ENCODE measurements at places on chromosomes 7 and 10. TPM values are rescaled to one million over a fixed set of nuclear protein-coding genes. Genes with fewer than 3 reads are reported as not detected.

Gene SYNPO2L
- polyA plus RNA-seq, result 0.16 TPM

Gene C10orf53
- not detected for polyA plus RNA-seq

Gene CYP2C8
- 1.2 TPM for polyA plus RNA-seq

DNA sequence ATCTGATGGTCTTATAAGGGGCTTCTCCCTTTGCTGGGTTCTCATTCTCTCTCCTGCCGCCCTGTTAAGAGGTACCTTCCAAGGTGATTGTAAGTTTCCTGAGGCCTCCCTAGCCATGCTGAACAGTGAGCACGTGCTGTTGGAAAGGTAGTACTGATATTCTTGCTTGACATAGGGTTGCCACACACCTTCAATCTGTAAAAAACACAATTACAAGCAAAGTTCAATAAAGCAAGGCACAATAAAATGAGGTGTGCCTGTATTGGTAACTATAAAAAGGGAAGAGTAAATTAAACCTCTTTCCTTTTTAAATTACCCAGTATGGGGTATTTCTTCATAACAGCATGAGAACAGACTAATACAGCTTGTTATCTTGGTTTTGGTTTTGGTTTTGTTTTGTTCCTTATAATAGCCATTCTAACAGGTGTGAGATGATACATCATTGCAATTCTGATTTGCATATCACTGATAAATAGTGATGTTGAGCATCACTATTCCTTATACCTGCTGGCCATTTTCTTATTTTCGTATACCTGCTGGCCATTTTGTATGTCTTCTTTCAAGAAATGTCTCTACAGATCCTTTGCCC, 164.9 kb upstream of the TRIM24 start:
- H3K27me3 ChIP-seq, result no peaks in the 10 kb centered on the region
- H3K36me3 ChIP-seq, result no peaks in the 10 kb centered on the region
- H3K4me3 ChIP-seq, result no peak overlapping the region
- DNase-seq, result no peak
- H3K27ac ChIP-seq, result no peak overlapping the region

DNA sequence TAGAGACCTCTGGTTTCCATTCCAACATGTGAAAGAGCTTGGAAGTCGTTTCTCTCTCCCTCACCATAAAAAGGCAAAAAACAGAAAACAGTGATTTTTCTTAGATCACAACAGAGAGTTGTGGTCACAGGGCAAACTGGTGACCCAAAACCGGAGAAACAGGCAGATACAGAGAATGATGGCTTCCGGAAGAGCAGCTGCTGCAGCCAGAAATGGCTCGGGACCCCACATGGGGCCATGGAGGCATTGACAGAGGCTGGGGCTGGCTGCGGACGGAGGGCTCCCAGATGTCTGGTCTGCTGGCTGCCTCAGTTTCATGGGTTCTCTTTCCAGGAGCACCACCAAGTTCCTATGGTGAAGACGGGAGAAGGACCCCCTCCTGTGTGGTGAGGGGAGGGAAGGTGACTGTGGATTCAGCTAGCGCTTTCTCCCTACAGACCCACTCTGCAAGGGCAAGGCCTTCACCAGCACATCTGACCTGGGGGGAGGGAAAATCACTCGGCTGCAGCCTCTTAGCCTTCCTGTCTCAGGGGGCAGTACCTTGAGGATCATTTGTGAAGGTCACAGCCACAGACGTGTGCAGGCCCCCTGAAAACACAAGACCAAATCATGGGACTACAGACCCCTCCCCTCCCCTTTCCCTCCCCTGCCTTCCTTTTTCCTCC, 81.4 kb downstream of the WDR37 start:
- H3K36me3 ChIP-seq, result no peaks in the 10 kb centered on the region
- no peak overlapping the region for H3K27ac ChIP-seq
- DNase-seq, result no peak

GRCh38 chr7:158320328-158320727, 267.3 kb downstream of the PTPRN2 start:
- H3K4me1 ChIP-seq, result no peaks in the 10 kb centered on the region
- H3K27me3 ChIP-seq, result no peaks in the 10 kb centered on the region
- no peak for DNase-seq
- H3K36me3 ChIP-seq, result no peaks in the 10 kb centered on the region
- no peak overlapping the region for H3K4me3 ChIP-seq
- no peak overlapping the region for H3K27ac ChIP-seq

Gene ZNF503
- polyA plus RNA-seq, result 0.21 TPM

DNA sequence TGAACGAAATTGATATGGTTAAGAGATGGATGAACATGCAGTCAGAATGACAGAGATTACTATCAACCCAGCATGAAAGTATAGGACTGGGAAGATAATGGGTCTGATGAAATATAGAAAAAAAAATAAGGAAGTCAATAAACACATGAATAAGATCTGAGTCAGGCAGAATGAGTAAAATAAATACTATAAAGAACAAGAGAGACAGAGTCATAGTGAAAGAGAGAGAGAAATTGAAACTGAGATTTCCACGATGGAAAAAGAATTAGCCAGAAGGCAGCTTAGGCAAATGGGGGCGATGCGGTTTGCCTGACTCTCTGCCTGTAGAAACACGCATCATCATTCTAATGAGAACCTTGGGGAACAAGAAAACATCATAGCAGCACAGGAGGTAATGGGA, 26.6 kb downstream of the SEMA3D start:
- H3K4me1 ChIP-seq, result no peaks in the 10 kb centered on the region
- H3K27ac ChIP-seq, result no peak overlapping the region
- H3K4me3 ChIP-seq, result no peak overlapping the region
- DNase-seq, result no peak
- H3K36me3 ChIP-seq, result no peaks in the 10 kb centered on the region

- no peak overlapping the region for H3K27ac ChIP-seq
- no peak overlapping the region for H3K4me3 ChIP-seq
- H3K27me3 ChIP-seq, result no peaks in the 10 kb centered on the region
- DNase-seq, result peak; percentile 18
- H3K36me3 ChIP-seq, result no peaks in the 10 kb centered on the region
Observed at GRCh38 chr10:106078895-106079576, 1085.5 kb downstream of the SORCS1 start.

Gene GPRIN2
- polyA plus RNA-seq, result 2.9 TPM

DNA sequence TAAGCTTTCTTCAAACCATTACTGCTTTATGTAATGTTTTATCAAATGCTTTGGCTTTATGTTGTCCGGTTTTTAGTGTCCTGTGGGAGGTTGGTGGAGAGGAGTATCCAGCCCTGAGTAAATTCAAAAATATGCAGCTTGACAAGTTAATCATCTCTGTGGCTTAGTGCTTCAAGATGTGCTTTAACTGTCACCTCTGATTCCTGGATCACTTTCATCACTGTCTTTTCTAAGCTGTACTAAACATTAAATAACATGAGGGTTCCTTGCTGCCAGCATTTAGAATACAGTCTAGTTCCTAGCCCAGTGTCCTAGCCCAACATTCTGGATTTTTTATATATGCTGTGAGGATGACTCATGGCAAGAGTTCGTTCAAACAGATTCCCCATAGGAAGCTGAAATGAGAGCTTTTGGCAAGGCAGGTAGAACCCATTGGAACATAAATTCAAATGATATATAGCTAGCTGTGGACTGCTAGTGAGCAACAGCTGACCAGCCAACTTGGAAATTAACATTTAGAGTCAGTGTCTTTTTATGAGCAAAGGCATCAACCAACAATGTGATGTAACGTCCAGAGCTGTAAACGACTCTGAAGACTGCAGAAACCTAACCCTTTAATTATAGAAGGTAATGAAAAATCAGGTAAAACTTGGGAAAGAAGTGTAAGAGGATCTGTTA, 80.6 kb upstream of the OIT3 start:
- no peaks in the 10 kb centered on the region for H3K27me3 ChIP-seq
- H3K27ac ChIP-seq, result no peak overlapping the region
- no peak overlapping the region for H3K4me3 ChIP-seq
- DNase-seq, result no peak
- peaks cover 15% of the 10 kb centered on the region for H3K4me1 ChIP-seq

Gene FHIP2A
- 6.7 TPM for polyA plus RNA-seq

GRCh38 chr7:98211676-98212531, 665 bp downstream of the BHLHA15 start:
- no peaks in the 10 kb centered on the region for H3K36me3 ChIP-seq
- peak overlapping the region; percentile 50 for H3K4me3 ChIP-seq
- H3K27ac ChIP-seq, result no peak overlapping the region
- H3K27me3 ChIP-seq, result no peaks in the 10 kb centered on the region
- peak; percentile 38 for DNase-seq
- H3K4me1 ChIP-seq, result no peaks in the 10 kb centered on the region

GRCh38 chr7:25549271-25549921, 321.1 kb upstream of the NPVF start:
- peak; percentile 7 for DNase-seq
- no peak overlapping the region for H3K27ac ChIP-seq
- peaks cover 8% of the 10 kb centered on the region for H3K4me1 ChIP-seq
- H3K4me3 ChIP-seq, result no peak overlapping the region
- H3K36me3 ChIP-seq, result no peaks in the 10 kb centered on the region

GRCh38 chr7:64494912-64495461, 67.9 kb downstream of the ZNF680 start:
- H3K4me1 ChIP-seq, result no peaks in the 10 kb centered on the region
- H3K27ac ChIP-seq, result 0 out of 2 replicates have a peak overlapping the region, but pooled peaks have one; percentile 32
- peak overlapping the region; percentile 37 for H3K4me3 ChIP-seq

DNA sequence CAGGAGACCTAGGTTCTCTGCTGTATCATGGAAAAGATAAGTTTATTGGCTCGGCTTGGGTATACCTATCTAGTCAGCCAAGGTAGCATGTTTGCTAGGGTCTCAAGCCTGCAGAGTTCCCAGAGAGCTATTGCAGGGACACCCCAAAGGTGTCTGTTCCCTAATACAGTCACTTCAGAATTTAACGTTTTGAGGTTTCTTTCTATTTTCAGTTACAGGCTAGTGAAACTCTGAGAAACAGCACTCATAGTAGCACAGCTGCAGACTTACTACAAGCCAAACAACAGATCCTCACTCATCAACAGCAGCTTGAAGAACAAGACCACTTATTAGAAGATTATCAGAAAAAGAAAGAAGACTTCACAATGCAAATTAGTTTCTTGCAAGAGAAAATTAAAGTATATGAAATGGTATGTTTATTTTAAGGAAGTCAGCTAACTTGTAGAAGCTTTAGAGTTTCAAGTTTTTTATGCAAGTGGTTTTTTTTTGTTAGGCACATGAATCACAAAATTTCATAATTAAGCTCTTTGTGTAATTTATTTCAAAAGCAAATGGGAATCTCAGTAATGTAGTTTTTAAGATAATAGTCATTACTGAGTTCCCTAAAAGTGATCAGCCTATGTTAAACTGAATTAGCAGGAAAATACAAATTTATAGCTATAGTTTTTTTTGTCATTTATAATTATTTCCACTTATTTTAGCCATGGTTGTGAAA, 54.9 kb downstream of the AKAP9 start:
- H3K36me3 ChIP-seq, result peaks cover 9% of the 10 kb centered on the region
- no peak overlapping the region for H3K4me3 ChIP-seq
- H3K27ac ChIP-seq, result no peak overlapping the region

DNA sequence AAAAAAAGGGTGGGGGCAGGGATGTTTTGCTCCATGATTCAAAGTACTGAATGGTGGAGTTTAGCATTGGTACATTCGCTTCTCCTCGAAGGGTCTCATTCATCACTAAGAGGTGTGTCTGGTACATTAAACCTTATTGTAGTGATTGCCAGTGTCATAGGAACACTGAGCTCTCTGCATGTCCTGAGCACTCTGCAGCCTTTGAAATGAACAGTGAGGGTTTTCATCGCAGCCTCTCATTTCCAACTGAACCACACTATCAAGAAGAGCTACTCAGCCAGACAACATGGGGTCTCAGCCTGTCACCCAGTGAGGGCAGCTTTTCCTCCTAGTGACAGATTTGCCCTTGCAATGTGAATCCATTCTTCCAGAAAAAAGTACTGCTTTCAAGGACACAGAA, 7.6 kb upstream of the DEPP1 start:
- no peaks in the 10 kb centered on the region for H3K27me3 ChIP-seq
- peaks cover 48% of the 10 kb centered on the region for H3K4me1 ChIP-seq
- no peak for DNase-seq

GRCh38 chr7:28800150-28800549, 158.0 kb downstream of the TRIL start:
- no peak overlapping the region for H3K4me3 ChIP-seq
- no peaks in the 10 kb centered on the region for H3K36me3 ChIP-seq
- no peak for DNase-seq
- peaks cover 10% of the 10 kb centered on the region for H3K27me3 ChIP-seq

GRCh38 chr7:112201411-112201810, 4.8 kb downstream of the DOCK4 start:
- no peaks in the 10 kb centered on the region for H3K27me3 ChIP-seq
- no peak overlapping the region for H3K27ac ChIP-seq
- no peak overlapping the region for H3K4me3 ChIP-seq
- peaks cover 30% of the 10 kb centered on the region for H3K4me1 ChIP-seq
- DNase-seq, result no peak
